Left renal cortex interstitium (tissue), 4 donors: ENCODE measurements at places on chromosomes 4 and X.

DNA sequence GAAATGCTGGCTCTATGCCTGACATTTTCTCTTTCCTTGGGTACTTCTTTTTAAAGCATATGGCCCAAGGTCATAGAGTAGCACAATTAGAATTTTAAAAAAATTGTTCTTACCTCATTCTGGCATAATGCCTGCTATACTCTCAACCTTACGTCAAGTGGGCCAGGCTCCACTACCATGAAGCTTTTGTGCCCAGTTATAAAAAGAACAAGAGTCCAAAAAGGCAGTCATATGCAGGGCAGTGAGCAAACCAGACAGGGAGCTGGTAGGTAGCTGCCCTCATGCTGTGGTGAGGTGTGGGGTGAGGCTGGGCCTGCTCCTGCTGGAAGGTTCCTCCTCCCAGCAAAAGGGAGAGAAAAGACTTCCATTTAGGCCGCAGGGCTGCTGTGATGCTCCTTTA lies 64.4 kb upstream of the UCP1 start:
- DNase-seq = no peak

GRCh38 chr4:7974425-7974824 lies 34.8 kb upstream of the AFAP1 start:
- no peak for DNase-seq

GRCh38 chrX:134161162-134161561 lies 75.8 kb upstream of the CCDC160 start:
- DNase-seq = no peak

- DNase-seq = no peak
Observed at GRCh38 chrX:30822068-30822681, 66.9 kb downstream of the TAB3 start.

GRCh38 chr4:4333265-4333706 lies 43.2 kb downstream of the ZBTB49 start:
- no peak for DNase-seq

GRCh38 chr4:6705646-6706045 lies 4.0 kb downstream of the MRFAP1L1 start:
- no peak for DNase-seq

- no peak for DNase-seq
Observed at GRCh38 chr4:48543796-48544195, 53.7 kb downstream of the ZAR1 start.

DNA sequence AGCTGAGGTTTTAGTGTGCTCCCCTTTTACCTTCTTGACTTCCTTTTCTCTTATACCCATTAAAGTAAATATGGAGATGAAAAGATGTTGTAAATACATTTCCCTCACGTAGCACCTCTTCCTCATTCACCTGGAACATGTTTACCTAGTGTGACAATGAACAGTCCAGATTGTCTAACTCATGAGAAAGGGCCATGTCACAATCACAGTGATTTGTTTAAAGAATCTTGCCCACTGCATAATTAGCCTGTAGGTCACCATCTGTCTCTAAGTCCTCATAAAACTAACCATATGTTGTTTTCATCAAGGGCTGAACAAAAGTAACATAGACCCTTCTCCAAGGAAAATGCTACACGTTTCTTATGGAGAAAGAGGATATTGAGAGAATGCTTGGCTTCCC lies 85.7 kb downstream of the TSPAN5 start:
- no peak for DNase-seq

GRCh38 chrX:45850775-45851433 lies 650.2 kb upstream of the DIPK2B start:
- no peak for DNase-seq

DNA sequence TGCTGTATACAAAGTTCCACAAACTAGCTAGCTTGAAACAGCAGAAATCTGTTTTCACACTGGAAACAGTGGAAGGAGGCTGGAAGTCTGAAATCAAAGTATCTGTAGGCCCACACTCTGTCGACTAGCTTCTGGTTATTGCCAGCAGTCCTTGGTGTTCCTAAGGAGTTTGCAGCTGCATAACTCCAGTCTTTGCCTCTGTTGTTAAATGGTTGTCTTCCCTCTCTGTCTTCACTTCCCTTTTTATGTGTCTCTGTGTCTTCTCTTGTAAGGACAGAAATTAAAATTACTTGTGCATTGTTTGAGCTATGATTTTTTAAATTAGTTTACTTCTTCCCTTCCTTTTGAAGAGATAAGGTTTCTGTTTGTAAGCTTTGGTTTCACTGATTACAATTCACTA lies 8.2 kb downstream of the MTHFD2L start:
- no peak for DNase-seq

GRCh38 chr4:31088600-31089230 lies 368.5 kb downstream of the PCDH7 start:
- no peak for DNase-seq

- no peak for DNase-seq
Observed at GRCh38 chr4:79964020-79964399, 109.0 kb downstream of the ANTXR2 start.

DNA sequence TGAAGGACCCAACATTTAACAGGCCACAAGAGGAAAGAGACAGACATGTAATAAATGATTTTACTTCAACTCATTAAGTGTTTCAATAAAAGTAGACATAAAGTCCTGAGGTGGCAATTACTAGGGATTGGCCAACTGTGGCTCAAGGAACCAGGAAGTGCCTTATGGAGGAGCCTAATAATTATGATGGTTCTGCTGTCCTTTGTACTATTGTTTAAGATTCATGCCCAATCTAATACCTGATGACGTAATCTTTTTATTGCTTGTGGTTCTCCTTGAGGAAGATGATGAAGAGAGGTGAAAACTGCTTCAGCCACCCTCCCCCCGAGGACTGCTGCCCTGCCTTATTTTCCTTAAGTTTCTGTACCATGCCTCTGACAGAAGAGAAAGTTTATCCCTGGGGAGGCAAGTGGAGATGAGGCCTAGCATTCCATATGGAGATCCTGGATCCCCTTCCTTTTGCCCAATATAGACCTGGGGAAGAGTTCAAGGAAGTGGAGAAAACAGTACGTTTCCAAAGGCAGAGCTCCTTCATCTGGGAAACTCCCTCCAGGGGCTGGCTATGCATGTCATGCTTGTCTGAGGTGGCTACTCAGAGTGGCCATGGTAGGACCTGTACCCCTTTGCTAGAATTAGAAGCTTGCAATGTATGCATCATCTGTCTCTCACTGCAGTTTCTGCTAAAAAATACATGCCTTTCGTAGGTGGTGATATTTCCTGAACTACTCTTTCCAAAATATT lies 56.8 kb upstream of the FAT1 start:
- DNase-seq = no peak

- DNase-seq = no peak
Observed at GRCh38 chr4:100708776-100709175, 191.0 kb upstream of the EMCN start.

- no peak for DNase-seq
Observed at GRCh38 chr4:145623831-145624230, 4.6 kb downstream of the MMAA start.

DNA sequence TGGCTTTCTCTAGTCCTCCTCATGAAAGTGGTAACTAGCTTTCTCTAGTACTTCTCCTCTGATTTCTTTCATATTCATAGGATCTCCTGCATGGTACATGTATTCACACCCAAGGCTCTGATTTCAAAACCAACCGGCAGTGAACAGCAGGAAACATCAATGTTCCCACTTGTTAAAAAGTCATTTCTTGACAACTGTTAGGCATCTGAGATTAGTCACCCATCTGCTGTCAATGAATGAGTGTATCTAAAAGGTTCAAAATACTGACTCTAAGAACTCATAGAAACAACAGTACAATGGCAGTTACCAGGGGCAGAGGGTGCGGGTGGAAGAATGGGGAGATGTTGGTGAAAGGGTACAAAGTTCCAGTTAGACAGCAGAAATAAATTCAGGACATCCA lies 31.5 kb upstream of the PUDP start:
- DNase-seq = no peak

- DNase-seq = no peak
Observed at GRCh38 chrX:42751573-42751972, 26.4 kb downstream of the PPP1R2C start.

- no peak for DNase-seq
Observed at GRCh38 chr4:147805946-147806345, 74.1 kb downstream of the ARHGAP10 start.

- DNase-seq = no peak
Observed at GRCh38 chr4:81113024-81113423, 82.5 kb downstream of the BMP3 start.

- DNase-seq = no peak
Observed at GRCh38 chrX:12223650-12224049, 85.4 kb downstream of the FRMPD4 start.

DNA sequence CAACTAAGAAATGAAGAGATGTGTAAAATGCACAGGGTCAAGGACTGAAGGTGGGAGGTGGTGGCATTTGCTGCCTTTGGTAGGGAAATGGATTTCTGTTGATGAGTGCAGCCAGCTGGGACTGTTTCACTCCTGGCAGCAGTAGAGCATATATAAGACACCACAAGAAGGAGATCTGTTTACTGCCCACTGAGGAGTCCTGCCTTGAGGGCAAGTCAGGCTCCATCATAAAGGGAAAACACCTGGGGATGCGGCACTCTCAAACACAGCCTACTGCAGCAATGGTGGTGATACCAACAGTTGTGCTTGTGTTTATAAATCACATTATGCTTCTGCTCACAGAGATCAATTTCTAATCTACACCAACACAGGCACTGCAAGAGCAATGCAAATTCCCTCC lies 222.1 kb downstream of the TACR3 start:
- DNase-seq = no peak

GRCh38 chr4:20159516-20159915 lies 92.2 kb upstream of the SLIT2 start:
- no peak for DNase-seq
